Non-pigmented ciliary epithelial cell (primary cell): ENCODE measurements at places on chromosomes 4 and X.
A peak's percentile ranks its signal among the peaks of the same experiment; 100 is the strongest.

DNA sequence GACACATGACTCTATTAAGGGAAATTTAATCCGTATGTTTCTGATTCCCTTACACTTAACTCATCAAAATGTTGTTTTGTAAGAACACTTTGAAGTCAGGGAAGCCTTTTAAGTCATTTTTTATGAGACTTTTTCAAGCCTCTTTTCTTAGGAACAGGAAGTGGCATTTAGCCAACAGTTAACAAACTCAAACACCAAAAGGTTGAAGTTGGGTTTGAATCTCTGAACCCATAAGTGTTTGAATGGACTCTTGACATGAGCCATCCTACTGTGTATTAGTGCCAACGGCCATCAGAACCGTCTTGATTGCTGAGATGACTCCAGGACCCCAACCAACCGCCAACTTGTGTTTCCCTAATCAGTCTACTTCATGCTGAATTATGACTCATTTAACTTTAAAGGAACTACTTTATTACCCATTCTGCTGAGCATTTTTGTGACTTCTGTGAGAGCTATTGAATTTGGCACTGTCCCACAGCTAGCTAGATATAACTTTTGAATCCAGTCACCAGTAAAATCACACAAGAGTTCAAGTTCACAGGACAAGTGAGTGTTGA lies 209.1 kb upstream of the FAT1 start:
- no peak for DNase-seq

DNA sequence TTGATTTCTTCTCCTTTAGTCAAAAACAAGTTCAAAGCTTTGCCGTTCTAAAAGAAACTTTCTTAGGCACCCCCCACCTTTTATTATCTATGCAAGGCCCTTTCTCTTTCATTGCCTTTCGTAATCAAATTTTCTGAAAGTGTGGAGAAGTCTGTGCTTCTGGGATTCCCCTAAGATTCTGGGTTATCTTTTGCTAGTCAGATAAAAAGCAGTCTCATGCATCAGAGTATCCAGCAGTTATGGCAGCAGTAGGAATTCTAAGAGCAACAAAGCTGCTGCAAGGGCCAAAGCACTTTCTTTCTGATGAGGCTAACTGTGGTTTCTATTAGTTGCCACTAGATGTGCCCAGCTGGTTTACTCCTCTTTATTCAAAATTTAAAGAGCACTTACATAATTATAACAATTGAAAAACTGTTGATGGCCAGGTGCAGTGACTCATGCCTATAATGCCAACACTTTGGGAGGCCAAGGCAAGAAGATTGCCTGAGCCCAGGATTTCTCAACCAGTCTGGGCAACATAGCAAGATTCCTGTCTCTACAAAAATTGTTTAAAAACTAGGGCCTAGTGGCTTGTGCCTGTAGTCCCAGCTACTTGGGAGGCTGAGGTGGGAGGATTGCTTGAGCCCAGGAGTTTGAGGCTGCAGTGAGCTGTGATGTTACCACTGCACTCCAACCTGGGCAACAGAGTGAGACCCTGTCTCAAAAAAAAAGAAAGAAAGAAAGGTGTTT lies 296.2 kb downstream of the PAPSS1 start:
- no peak for DNase-seq

- DNase-seq = peak; percentile 17
Observed at GRCh38 chrX:70998411-70999027, 67.6 kb upstream of the SLC7A3 start.

GRCh38 chrX:46837558-46838485 lies 979 bp downstream of the RP2 start:
- DNase-seq = no peak
